Stimulated activated CD8-positive, alpha-beta memory T cell treated with anti-CD3 and anti-CD28 coated beads, Interleukin-4, amount 100 ng/mL, for 1 hour (primary cell): ENCODE measurements at places on chromosomes 11 and 22.

GRCh38 chr22:46511151-46512038 lies 26.0 kb downstream of the CELSR1 start:
- no peak for DNase-seq

DNA sequence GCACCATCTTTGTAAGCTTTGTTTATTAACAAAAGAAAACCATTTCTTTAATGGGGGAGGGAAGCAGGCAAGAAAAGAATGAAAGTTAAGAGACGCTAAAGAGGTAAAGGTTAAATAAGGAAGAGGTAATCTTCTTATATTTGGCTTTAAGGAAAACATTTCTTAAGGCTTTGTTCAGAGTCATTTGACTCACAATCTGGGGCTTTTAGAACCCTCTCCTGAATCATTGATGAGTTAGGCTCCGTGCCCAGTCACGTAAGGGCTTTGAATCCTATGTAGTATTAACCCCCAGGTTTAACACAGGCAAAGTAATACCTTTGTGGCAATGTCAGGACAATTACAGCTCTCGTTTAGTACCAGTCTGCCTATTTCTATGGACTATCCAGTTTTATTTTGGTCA lies 26.1 kb downstream of the MADD start:
- no peak for DNase-seq

GRCh38 chr22:47301820-47302475 lies 539.5 kb downstream of the TBC1D22A start:
- DNase-seq, result no peak

GRCh38 chr22:45615364-45615763 lies 56.3 kb upstream of the ATXN10 start:
- DNase-seq, result no peak
